ENCODE measurements at places on chromosomes 16 and 17.

DNA sequence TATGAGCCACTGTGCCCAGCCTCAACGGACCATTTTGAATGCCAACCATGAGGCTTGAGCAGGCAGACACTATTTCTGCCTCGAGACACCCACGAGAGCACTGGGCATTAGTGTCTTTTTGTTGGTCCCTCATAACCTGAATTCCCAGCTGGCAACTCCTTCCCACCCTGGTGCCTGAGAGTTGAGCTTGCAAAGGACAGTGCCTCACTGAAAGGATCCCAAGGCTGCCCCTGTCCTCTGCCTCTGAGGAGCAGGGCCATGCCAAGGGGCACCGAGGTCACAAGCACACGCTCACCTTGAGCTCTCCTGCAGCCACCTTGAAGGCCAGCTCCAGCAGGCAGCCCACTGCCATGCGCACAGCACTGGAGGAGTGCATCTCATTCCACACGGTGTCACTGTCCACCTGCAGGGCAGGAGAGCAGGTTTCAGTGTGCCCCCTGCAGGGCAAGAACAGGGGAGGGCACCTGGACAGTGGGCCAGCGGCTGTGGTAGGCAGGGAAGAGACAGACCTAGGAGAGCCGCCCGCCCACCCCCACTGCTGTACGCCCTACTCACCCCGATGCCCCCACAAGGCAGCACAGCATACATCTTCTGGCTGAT lies 12.8 kb downstream of the G6PC3 start:
- DNase-seq, result no peak

- no peak for DNase-seq
Observed at GRCh38 chr17:57210972-57211411, 45.3 kb upstream of the MSI2 start.

- no peak for DNase-seq
Observed at GRCh38 chr16:74034862-74035261, 261.8 kb upstream of the PSMD7 start.

- DNase-seq, result peak; percentile 82
Observed at GRCh38 chr17:79082311-79083190, 7.9 kb downstream of the ENGASE start.

GRCh38 chr16:15671530-15672117 lies 21.6 kb downstream of the NDE1 start:
- DNase-seq, result no peak

DNA sequence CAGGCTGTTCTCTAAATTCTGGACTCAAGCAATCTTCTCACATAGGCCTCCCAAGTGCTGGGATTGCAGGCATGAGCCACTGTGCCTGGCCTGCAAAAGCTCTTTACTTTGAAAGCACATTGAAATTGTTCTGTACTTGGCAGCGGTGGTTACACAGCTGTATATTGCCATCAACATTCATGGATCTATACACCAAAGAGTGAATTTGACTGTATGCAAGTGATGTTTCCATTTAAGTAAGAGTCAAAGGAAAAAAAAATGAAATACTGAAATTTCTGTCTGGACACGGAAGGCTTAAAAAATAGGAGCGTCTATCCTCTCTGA lies 450.6 kb upstream of the PSMD7 start:
- DNase-seq, result no peak

- DNase-seq, result no peak
Observed at GRCh38 chr16:4677390-4677789, 16.0 kb upstream of the NUDT16L1 start.

- DNase-seq, result peak; percentile 93
Observed at GRCh38 chr17:49223517-49224197, 6.9 kb downstream of the PHOSPHO1 start.

GRCh38 chr16:89534252-89534756 lies 26.1 kb downstream of the SPG7 start:
- DNase-seq, result no peak

- no peak for DNase-seq
Observed at GRCh38 chr17:74055508-74056160, 147.8 kb upstream of the RPL38 start.

GRCh38 chr16:31710134-31710533 lies 163.5 kb upstream of the ZNF267 start:
- no peak for DNase-seq

DNA sequence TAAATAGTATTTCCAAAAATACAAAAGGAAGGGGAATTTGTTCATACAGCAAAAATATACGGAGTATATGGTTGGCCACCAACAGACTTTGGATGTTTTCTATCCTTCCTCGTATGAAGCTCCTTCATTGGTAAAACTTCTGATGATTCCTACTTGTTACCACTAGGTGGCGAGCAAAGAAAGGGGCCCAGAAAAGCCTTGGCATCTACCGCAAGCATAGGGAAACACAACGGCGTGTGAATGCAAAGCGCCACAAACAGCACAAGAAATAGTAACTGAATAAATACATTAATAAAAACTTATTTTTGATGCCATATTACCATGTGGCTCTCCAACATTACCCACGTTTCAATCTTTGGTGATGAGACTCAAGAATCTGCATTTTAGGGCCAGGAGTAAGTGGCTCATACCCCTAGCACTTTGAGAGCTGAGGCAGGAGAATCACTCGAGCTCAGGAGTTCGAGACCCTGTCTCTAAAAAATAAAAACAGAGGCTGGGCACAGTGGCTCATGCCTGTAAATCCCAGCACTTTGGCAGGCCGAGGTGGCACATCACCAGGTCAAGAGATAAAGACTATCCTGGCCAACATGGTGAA lies 34.5 kb downstream of the YWHAE start:
- DNase-seq, result peak; percentile 65

- DNase-seq, result no peak
Observed at GRCh38 chr16:53945996-53946395, 242.0 kb downstream of the FTO start.

- DNase-seq, result no peak
Observed at GRCh38 chr16:30894540-30895368, 877 bp upstream of the BCL7C start.

DNA sequence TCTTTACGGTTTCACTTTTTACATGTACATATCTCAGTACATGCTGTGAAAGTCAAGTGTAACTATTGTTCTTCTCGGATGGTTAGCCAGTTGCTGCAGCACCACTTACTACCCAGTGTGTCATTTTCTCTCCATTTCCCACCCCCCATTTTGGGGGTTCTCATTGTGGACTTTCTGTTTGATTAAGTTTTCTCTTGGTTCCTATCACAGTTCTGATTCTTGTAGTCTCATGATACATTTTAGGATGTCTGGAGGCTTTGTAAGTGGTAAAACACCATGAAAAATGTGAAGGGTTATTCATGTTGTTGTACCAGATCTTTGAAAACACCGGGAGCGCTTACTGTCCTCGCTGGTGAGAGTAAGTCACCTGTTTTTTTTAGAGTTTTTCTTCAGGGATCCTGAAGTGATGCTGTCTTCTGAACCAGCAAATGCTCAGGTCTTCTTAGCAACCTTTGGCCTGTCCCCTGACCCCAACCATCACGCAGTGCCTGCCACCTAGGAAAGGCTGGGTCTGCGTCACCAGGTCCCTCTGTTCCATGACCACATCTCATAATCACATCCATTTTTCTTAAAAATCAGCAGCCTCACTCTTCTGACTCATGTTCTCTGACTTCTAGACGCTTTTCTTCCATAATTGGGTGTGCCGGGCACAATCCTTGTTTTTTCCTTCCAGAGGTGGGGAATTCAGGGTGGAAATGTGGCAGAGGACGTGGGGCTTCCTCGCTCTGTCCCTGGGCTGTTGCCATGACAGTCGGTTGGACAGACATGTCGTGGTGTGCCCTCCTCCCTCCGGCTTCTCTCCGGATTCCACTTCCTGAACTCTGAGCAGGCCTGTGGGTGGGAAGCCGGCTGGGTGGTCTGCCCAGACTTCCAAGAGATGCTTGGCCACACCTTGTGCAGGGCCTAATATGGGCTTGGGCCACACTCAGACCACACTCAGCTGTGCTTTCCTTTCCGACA lies 102.6 kb downstream of the NTN1 start:
- DNase-seq, result no peak

DNA sequence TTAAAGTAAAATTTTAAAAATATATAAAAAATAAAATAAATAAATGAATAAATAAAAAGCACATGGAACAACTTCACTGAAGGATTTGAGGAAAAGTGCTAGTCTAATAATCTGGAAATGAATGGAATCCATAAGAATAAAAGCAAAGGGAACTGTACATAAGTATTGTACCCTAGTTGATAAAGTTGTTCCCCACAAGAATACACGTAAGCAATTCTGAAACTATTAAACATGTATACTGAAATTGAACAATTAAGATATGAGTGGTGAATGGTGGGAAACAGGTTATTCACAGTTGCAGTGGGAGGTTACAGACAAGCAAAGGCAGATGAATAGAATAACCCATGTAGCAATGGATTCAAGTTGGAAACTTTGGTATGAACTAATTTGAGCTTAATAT lies 853.2 kb upstream of the SOX9 start:
- DNase-seq, result no peak

GRCh38 chr16:19589771-19590302 lies 34.3 kb downstream of the VPS35L start:
- no peak for DNase-seq

DNA sequence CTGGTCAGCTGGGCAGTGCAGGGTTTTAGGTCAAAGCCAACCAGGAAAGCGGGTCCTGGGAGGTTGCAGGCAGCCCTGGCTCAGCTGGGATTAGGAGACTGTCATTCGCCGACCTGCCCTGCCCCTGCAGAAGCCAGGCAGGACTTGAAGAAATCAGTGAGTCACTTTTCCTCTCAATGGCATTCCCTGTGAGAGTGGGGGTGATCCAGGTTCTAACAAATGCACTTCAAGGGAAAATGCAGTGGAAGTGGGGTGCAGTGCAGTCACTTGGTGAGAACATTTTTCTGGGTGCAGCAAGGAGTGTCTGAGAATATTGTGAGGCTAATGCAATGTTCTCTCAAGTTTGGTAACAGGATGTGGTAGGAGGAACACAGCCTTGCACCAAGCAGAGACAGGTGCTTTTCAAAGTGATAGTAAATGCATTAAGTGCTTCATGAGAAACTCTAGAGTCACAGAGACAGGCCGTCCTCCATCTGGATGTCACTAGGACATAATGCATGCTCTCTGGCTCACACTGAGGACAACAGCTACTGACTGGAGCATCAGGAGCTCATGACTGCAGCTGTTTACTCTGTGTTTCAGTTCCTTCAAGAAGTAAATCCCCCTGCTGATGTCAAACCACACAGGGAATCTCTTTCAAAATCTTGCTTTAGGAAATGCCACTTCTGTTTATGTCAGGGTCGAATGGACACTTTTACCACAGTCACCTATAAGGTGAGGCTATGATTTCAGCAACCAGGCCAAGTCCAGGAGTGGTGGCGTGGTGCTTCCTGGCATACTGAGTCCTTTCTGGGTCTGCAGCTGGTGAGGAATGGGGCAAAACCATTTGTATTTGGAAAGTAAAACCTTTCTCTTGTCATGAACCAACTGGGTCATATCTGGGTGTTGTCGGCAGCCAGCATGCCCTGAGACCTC lies 16.7 kb downstream of the CDK5R1 start:
- no peak for DNase-seq

DNA sequence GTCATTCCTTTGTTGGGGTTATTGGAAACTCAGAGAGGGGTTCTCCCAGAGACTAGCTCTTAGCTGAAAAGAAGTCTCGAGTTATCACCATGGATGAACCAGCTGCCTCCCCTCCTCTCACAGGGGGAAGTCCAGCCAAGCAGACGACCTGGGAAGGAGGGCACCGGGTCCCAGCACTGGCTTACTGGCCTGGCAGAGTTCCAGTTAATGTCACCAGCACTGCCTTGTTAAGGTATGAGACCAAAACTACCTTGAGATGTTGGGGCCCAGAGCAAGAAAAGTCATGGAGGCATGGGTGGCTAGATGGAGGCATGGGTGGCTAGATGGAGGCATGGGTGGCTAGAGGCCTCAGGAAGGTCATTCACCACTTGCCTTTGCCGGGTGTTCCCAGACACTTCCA lies 72.4 kb downstream of the WIPI1 start:
- no peak for DNase-seq

DNA sequence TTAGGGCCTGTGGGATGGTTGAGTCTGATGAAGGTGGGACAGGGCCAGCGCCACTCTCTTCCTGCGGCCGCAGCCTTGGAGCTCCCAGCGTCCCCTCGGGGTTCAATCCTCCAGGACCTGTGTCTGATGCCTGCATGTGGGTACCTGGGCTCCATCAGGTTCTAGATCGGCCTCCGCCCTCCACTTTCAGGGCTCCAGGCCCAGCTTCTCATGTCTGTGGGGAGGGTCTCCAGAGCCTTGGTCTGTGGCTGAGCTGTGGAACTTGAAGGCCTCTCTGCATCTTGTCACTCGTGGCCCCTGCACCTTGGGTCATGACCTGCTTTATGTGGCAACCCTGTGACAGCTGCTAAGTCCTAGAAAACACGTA lies 89.8 kb upstream of the ZNF750 start:
- no peak for DNase-seq

DNA sequence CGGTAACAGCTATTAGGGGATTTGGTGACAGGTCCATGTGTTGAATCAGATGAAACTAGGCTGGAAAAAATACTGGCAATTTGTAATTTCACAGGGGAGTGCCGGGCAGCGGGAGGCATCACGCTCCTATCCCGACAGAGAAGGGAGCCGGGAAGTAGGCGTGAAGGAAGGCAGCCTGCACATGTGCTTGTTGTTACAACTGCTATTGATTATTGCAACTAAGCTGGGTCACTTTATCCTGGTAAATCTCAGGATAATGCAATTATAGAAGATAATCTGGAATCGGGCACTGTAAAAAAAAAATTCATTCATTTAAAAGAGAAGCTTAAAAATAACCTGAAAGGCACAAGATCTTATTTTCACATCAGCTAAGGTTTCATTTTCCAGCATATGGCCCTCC lies 180.6 kb downstream of the FOXL1 start:
- DNase-seq, result no peak

GRCh38 chr17:55690105-55690508 lies 32.6 kb downstream of the TMEM100 start:
- no peak for DNase-seq

DNA sequence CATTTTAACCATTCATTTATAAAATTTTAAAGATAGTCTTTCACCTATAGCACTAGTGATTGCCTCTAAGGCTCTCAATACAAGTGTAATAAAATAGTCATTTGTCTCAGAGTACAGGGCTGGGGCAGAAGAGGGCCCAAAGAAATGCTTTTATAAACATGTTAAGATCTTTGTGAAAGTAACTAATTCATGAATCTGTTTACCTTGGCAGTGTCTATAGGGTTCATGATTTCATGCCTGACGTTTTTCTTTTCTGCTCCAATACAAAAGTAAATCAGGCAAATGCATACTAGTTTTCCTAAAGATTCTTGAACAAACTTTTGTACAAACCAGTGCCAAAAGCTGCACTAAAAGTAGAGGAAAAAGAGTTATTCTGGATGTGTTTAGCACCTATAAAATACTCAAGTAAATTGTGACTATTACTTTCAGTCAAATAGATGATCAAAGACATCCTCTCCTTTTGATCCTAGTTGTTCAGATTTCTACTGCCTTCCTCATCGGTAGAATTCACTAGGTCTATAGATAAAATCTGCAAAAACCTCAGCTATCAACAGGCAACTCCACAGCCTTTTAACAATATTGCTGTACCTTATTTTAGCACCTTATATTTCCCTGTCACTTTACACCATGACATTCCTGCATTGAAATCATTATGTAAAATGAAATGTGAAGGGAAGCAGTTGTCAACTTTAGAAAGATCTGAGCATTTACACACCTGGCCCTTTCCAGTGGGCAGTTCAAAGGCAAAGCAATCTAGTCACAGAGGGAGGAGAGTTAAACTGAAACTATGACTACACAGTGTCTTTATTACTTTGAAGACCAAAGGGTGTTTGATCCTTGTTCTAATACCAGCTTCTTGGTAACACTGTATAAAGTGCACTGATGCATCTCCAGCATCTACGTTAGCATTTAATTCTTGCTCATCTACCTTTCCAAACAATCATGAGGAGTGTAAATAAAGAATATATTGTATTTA lies 100.0 kb upstream of the MED13 start:
- no peak for DNase-seq

- peak; percentile 81 for DNase-seq
Observed at GRCh38 chr16:80569440-80570105, 28.8 kb downstream of the DYNLRB2 start.
